ENCODE measurements at places on chromosomes 16 and 17. TPM values are rescaled to one million over a fixed set of nuclear protein-coding genes. Genes with fewer than 3 reads are reported as not detected.

DNA sequence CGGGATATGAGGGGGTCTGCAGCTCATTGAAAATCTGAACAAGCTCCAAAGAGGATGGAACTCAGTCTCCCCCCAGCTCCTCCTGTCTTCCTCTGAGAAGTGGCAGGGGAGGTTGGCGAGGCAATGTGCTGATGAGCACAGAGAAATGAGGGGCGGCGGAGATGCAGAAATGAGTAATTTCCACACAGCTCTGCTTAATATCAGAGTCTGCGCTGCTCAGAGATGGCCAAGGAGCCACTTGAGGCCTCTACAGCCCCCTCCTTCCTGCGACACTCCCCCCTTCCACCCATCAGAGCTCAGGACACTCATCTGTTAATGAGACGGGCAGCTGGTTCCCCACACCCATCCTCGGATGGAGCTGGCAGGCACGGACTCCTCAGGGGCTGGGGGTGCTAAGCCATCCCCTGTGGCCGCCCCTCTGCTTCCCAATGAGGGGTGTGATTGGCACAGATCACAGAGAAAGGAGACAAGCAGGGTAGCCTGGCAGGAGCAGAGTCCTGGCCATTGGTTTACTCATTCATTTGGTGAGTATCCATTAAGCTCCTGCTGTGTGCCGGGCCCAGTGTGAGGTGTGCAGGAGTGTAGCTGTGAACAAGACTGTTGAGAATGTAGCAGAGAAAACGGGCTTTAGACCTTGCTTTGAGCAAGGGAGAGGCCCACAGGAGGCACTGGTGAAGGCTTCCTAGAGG is 12.7 kb upstream of the CRHR1 start:
- no peak for DNase-seq

GRCh38 chr16:88570691-88571092 is 489 bp downstream of the ZC3H18 start:
- DNase-seq, result no peak

GRCh38 chr16:66649636-66650205 is 45.2 kb downstream of the CMTM3 start:
- peak; percentile 53 for DNase-seq

DNA sequence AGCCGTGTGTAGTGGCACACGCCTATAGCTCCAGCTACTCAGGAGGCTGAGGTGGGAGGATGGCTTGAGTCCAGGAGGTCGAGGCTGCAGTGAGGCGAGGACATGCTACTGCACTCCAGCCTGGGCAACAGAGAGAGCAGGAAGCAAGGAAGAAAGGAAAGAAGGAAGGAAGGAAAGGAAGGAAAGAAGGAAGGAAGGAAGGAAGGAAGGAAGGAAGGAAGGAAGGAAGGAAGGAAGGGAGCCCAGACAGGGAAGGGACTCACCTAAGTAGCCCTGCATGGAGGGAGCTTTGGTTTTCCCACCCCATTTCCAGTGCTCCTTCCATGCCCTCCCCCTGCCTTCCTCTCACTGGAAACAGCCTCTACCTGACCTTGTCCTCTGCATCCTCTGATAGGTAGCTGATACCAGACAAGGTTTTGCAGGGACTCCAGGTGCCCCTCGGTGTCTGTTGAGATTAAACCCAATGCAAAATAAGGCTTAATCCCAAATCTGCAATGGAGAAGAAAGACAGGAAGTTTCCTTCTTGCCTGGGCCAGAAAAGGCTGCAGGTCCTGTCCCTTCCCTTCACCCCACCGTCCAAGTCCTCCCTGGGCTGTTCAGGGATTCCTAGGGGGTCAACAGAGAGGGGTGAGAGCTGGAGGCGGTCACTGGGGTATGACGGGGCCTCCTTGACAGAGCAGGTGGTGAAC is 21.5 kb upstream of the CA4 start:
- DNase-seq, result peak; percentile 40

- DNase-seq, result no peak
These were observed 59.8 kb downstream of the TIMM22 start for GRCh38 chr17:1056761-1057160.

DNA sequence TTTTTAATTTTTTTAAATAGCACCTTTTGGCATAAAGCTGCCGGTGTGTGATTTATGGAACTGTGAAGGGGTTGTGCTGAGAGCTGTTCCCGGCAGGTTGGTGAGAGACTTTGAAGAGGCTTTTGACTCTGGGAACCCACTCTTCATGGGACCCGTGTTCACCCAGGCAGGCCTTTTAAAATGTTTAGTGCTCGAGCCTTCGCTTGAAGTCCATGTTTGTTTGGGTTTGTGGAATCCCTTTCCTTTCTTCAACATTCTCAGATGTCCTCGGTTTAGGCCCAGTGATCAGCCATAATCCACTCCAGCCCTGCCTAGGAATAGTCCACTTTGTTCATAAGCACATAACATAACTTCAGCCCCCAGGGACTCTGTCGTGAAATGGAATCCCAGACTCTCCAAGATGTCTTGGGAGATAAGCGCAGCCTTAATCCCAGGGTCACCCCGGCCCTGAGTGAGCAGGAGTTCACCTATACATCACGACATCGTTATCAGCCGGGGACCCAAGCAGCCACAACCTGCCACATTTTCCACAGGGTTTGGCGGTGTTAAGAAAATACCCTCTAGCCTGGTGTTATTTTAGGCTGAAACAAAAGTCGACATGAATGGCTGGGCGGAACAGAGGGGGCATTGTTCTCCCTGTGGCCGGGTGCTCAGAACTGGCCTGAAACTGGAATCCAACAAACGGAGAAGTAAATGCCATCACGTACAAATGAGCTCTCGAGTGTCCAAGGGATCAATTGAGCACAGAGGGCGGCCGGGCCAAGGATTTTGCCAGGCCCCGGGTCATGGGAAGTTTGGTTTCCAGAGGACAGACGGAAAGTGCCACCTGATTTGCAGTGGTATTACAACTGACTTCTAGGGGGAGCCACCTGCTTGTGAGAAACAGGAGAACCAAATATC is 145.7 kb upstream of the IRX3 start:
- no peak for DNase-seq

DNA sequence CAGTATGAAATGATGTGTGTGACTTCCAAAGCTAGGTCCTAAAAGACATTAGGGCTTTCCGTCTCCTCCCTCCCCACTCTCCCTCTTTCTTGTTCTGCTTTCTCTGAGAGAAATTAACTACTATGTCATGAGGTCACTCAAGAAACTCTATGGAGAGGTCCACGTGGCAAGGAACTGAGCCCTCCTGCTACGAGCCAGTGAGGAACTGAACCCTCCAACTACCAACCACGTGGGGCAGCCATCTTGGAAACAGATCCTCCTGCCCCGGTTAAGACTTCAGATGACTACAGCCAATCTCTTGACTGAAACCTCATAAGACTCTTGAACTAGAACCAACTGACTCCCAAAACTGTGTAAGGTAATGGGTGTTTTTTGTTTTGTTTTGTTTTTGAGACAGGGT is 4.2 kb upstream of the ALOX15 start:
- no peak for DNase-seq

CCR7 gene
- not detected for total RNA-seq

GRCh38 chr16:56932721-56933619 is 1.0 kb downstream of the HERPUD1 start:
- peak; percentile 95 for DNase-seq

- DNase-seq, result no peak
These were observed 17.1 kb downstream of the GGA3 start for GRCh38 chr17:75244133-75244866.

- DNase-seq, result no peak
These were observed 14.1 kb downstream of the STH start for GRCh38 chr17:46013127-46013501.
